GM13976 (cell line): ENCODE measurements at places on chromosomes 16 and 17.

DNA sequence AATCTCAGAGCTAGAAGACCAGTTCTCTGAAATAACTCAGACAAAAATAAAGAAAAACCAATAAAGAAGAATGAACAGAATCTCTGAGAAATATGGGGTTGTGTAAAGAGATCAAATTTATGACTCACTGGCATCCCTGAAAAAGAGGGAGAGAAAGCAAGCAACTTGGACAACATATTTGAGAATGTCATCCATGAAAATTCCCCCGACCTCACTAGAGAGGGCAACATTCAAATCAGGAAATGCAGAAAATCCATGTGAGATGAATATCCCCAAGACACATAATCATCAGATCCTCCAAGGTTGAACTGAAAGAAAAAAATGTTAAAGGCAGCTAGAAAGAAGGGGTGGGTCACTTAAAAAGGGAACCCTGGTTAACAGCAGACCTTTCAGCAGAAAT lies 32.1 kb downstream of the TANC2 start:
- no peak for DNase-seq

DNA sequence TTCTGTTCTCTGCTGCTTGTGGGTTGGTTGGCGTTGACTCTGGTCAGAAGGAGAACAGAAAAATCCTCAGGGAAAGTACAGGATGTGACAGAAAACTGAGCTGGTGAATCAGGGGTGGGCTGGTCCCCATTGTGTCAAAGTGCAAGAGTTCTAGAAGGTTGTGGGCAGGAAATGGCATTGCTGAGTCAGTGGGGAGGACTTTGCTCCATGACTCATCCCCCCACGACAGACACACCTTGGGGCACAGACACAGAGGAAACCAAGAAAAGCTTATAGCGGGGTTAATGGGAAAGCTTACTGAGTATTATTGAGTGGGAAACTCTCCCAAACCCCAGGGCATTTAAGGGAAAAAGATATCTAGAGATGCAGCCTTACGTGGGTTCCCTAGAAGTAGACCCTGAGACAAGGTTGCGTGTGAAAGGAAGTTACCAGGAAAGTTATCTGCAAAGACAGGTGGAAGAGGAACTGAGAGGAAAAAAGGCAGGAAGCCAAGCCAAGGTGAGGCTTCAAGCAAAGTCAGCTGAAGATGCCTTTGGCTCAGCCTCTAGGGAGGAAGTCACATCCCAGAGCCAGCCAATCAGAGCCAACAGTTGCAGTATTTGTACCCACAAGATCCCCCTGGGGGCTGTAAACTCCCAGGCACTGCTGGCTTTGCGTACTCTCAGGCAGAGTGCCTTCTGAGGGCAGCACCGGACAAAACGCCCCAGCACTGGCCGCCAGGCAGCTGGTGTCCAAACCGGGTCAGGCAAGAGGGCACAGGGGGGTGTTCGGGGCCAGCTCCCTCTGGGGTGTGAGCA lies 86.4 kb downstream of the FOXL1 start:
- DNase-seq, result no peak

- no peak for DNase-seq
Measured at GRCh38 chr17:39145143-39145542, 6.3 kb downstream of the PLXDC1 start.

- DNase-seq, result no peak
Measured at GRCh38 chr16:79415983-79416640, 184.4 kb downstream of the MAF start.

DNA sequence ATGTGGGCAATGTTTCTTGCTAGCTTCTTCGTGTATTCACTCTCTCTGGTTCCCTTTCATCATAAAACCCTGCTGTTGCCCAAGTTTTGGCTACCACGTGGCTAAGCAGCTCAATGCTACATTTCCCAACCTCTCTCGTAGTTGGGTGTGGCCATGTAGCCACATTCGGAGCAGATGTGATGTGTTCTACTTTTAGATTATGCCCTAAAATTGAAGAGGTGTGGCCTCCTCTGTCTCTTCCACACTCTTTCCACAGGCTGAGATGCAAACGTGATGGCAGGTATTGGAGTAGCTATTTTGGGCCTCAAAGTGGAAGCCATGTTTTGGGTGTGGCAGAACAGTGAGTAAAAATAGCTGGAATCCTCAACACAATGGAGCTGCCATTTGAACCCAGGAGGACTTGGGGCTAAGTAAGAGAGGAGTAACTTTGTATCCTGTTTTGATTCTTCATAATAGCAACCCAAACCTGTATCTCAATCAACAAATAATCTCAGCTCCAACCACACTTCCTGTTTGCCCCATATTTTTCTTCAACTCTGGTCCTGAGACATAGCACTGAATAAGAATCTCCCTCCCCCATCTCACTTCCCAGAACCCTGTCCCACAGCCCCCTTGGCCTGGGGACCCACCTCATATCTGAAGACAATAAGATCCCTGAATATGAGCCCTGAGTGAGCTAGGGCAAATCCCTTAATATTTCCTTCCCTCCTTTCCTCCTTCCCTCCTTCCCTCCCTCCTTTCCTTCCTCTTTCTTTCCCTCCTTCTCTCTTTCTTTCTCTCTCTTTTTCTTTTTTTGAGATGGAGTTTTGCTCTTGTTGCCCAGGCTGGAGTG lies 4.0 kb downstream of the NUPR1 start:
- no peak for DNase-seq

DNA sequence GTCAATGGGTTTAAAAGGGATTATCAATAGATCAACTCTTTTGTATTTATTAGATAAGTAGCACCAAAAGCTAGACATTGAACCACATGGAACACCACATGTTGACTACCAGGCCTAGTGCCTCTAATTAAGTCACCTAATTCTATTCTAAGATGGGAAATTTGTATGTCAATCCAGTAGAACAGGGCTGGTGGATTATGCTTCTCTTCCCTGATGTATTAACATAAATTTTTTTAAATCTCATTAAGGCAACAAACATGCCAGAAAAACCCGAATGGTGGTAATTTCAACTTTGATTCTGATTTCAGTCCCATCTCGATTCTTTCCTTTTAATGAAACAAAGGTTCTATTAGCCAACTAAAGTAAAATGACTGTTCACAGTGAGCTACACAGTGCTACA lies 92.6 kb downstream of the KANSL1 start:
- DNase-seq, result no peak

GRCh38 chr16:9098377-9099090 lies 7.1 kb downstream of the HAPSTR1 start:
- DNase-seq, result no peak

- DNase-seq, result no peak
Measured at GRCh38 chr17:46962374-46962790, 16.7 kb downstream of the RPRML start.
